ENCODE measurements at places on chromosomes 3 and 15.

DNA sequence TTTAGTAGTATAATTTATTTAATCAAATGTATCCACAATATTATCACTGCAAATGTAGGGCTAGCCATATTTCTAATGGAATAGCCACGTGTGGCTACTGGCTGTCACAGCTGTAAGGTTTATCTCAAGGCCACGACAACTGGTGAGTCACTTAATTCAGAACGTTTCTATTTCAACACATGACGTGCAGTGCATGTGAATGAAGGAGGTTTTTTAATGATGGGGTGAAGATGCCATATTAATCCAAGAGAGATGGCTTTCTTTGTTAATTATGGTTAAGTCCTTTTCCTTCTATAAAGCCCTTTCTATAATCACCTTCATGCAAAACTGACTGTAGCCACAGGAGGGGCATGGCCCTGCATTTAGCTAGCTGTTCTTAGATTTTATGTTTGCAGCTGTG, 212.0 kb downstream of the FEZF2 start:
- no peak for DNase-seq

DNA sequence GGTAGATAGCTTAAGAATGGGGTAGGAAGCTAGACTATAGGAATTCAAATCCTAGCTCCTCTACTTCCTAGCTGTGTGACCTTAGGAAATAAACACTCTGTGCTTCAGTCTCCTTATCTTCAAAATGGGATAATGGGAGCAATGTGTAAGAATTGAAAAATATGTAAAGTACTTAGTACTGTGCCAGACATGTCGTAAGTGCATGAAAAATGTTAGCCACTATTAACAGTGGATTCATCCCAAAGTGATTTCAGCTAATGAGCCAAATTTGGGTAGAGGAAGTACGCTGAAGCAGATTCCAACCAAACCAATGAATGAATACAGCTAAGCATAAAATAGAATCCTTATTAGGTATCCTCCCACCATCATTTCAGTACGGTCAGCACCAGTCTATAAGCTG, 192.1 kb downstream of the RORA start:
- no peak for DNase-seq

GRCh38 chr15:34942363-34942762, 27.2 kb downstream of the AQR start:
- no peak for DNase-seq

DNA sequence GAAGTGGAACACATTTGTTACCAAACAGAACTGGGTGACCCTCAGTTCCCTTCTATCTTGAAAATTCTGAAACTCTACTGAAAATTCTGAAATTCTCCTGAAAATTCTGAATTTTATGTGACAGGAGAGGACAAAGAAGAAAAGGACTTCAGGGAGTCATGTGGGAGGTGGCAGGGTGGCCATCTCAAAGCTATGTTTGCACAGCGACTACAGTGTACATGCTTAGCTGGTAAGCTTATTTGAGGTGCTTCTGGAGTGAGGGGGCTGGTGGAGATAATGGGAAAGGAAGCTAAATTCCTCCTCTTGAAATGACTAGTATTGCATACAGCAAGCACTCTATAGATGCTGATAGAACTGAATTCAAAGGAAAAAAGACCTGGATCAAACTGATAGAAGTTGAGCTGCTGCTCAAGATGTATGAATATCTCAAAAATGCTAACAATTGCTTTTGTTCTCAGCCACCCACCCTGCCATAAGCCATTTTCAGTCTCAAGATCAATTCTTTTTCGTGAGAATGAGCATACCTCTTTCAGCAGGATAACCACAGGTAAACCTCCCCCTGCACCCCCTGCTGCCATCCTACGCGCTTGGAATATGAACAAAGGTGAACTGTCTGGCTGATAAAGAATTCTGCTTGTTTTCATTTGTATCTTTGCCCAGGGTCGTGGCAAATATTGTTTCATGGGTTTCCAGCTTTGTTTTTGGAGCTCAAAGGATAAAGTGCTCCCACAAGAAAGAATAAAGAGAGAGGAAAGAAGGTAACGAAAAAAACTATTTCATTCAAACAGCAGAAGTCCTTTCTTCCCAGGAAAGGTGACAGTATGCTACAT, 16.6 kb upstream of the ARHGEF3 start:
- DNase-seq = no peak

DNA sequence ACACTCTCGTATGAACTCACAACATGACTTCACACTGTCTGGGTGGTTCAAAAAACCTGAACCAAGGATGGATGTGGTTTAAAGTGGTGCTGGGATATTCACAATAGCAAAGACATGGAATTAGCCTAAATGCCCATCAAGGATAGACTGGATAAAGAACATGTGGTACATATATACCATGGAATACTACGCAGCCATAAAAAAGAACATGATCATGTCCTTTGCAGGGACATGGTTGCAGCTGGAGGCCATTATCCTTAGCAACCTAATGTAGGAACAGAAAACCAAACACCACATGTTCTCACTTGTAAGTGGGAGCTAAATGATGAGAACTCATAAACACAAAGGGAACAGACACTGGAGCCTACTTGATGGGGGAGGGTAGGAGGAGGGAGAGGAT, 3.3 kb upstream of the PRSS50 start:
- no peak for DNase-seq

GRCh38 chr3:63974451-63974850, 48.8 kb downstream of the PSMD6 start:
- no peak for DNase-seq

Measured in posterior cingulate gyrus (tissue), 11 donors.